ENCODE measurements at places on chromosomes 11 and 22. TPM values are rescaled to one million over a fixed set of nuclear protein-coding genes. Genes with fewer than 3 reads are reported as not detected.

The PLAAT5 gene
- polyA plus RNA-seq: 3.7 TPM

The OR52I1 gene
- not detected for polyA plus RNA-seq

The SCUBE1 gene
- 2.1 TPM for polyA plus RNA-seq

The OR1S1 gene
- polyA plus RNA-seq: not detected

The POU2AF2 gene
- not detected for polyA plus RNA-seq

The SCGB2A2 gene
- not detected for polyA plus RNA-seq

The FAM227A gene
- 0.80 TPM for polyA plus RNA-seq

The APOL4 gene
- 21.5 TPM for polyA plus RNA-seq

The GRM5 gene
- polyA plus RNA-seq: 0.02 TPM

The OR52M1 gene
- polyA plus RNA-seq: not detected

The TEAD1 gene
- polyA plus RNA-seq: 87.2 TPM

The JOSD1 gene
- polyA plus RNA-seq: 39.1 TPM

The GNG3 gene
- polyA plus RNA-seq: 0.35 TPM

The DBX1 gene
- 10.0 TPM for polyA plus RNA-seq

The PRG3 gene
- polyA plus RNA-seq: 0.14 TPM

The ZBTB16 gene
- 5.8 TPM for polyA plus RNA-seq

The ALDH3B2 gene
- polyA plus RNA-seq: not detected

The TMEM191B gene
- not detected for polyA plus RNA-seq

The SRSF8 gene
- 49.7 TPM for polyA plus RNA-seq
